ENCODE measurements at places on chromosomes 4 and X.
A peak's percentile ranks its signal among the peaks of the same experiment; 100 is the strongest.

- DNase-seq: peak; percentile 12
Measured at GRCh38 chr4:104490096-104490769, 4.5 kb downstream of the CXXC4 start.

GRCh38 chrX:112223391-112223790 lies 140.8 kb upstream of the TRPC5 start:
- no peak for DNase-seq

DNA sequence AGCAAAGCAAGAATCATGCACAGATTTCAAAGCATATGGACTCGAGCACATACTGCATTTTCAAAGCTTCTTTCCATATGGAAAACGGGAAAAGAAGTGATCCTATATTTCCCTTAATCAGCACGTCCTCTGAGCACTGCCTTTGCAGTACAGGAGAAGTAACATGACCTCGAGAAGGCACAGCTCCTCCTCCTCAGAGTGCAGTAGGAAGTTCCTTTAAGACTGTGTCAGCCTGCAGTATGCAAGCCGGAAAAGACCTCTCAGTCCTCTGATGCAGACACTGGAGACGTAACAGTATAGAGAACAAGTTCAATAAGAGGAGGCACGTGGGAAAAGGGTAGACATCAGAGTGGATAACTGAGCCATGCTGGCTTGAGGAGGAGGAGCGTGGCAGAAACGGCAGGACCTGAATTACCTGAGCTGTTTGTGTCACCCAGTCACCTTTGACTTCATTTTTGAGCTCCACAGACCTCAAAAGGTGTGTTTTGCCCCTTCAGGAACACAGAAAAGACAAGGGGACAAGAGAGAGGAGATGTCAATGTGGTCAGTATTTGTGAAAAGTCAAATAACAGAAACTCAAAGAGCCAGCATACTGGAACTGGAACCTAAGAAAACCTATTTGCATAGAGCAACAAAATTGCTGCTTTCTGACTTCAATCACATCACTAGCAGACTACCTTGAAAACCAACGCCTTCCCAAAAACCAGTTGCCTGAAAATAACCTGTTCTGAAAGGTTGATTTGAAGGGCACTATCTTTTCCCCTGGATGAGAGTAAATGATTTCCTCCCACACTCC lies 20.8 kb downstream of the IRF2 start:
- DNase-seq: no peak

DNA sequence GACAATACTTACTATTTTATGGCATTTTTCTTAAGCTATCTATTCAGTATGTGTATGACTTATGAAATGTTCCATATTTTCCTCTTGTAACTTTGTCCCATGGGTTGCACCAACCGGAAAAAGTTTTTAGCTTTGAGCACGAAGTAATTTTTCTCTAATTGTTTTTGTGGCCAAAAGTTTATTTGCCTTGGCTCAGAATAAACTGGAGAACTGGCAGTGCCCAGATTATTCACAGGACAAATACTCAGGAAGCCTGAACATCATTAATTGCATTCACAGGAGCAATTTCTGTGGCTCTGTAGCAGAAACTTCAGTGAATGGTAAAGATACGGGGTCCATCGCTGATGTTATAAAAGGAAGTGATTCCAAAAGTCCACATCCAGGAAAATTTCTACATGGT lies 184.5 kb downstream of the ARHGAP10 start:
- DNase-seq: no peak

- peak; percentile 2 for DNase-seq
Measured at GRCh38 chrX:106698693-106699092, 27.8 kb upstream of the RNF128 start.

GRCh38 chrX:2342874-2343273 lies 157.9 kb downstream of the DHRSX start:
- DNase-seq: no peak

DNA sequence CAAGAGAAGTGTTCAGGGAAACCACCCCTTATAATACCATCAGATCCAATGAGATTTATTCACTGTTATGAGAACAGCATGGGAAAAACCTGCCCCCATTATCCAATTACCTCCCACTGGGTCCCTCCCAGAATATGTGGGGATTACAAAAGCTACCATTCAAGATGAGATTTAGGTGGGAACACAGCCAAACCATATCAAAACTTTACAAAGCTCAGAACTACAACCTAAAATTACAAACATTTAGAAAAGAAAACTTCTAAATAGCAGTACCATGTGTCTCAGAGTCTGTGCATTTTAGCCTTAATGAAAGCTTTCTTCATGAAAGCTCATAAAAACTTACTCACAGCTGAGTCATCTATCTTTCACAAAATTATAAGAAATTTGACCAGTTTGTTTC lies 1442.8 kb upstream of the PCDH7 start:
- DNase-seq: no peak

- DNase-seq: no peak
Measured at GRCh38 chr4:42149004-42149403, 3.5 kb downstream of the BEND4 start.

DNA sequence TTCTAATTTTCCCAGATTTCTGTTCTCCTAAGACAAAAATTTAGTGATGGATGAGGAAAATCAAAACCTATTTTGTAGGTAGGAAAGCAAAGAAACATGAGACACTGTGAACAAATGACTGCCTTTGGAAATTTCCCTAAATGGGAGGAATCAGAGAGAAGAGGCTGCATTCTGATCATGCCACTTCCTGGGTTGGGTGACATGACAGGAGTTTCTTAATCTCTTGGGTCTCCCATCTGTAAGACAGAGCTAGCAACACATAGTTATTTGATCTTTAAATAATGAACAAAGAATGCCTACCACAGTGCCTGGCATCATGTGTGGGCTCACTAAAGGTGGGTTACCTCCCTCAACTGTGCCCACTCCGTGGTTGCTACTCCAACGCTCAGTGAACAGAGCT lies 57.1 kb downstream of the CCDC149 start:
- no peak for DNase-seq

- no peak for DNase-seq
Measured at GRCh38 chr4:95596676-95597075, 47.9 kb upstream of the UNC5C start.

- no peak for DNase-seq
Measured at GRCh38 chr4:40193578-40193977, 3.3 kb upstream of the RHOH start.

GRCh38 chr4:114472269-114473032 lies 126.2 kb upstream of the UGT8 start:
- DNase-seq: no peak

DNA sequence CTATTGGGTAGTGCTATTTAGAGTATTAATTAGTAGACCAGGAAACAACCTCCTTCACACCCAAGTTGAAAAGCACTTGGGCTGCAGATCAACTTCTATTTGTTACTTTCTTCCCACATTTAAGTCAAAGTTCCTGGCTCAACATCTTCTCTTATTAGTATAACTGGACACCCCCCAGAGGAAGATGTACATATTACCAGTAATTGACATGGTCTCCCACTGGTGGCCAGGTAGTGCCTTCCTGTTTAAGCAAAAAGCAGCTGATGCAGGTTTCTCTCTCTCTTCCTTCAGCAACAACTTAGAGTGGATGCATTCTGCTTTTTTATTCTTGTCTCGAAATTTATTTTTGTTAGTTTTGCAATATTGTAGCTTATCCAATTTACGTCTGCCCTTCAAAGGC lies 438.1 kb downstream of the GBA3 start:
- no peak for DNase-seq

DNA sequence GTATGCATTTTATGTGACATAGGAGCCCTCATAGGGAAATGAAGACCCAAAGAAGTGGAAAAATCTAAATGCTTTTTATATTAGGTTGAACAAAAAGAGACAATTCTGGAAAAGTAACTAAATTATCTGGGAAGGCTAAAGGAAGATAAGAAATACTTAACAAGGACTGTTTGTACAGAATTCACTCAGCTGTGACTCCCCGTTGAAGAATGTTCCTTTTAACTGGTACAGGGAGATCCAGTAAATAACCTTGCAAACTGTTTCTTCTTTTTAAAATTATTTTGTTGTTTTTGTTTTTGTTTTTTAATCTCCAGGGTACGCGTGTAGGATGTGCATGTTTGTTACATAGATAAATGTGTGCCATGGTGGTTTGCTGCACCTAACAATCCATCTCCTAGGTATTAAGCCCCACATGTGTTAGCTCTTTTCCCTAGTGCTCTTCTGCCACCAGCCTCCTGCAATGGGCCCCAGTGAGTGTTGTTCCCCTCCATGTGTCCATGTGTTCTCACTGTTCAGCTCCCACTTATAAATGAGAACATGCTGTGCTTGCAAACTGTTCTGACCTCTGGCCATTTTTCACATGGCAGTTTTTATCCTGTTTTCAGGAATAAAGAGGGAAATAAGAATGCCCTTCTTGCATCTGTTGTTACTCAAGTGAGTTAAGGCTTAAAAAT lies 81.7 kb downstream of the PWWP3B start:
- DNase-seq: no peak

DNA sequence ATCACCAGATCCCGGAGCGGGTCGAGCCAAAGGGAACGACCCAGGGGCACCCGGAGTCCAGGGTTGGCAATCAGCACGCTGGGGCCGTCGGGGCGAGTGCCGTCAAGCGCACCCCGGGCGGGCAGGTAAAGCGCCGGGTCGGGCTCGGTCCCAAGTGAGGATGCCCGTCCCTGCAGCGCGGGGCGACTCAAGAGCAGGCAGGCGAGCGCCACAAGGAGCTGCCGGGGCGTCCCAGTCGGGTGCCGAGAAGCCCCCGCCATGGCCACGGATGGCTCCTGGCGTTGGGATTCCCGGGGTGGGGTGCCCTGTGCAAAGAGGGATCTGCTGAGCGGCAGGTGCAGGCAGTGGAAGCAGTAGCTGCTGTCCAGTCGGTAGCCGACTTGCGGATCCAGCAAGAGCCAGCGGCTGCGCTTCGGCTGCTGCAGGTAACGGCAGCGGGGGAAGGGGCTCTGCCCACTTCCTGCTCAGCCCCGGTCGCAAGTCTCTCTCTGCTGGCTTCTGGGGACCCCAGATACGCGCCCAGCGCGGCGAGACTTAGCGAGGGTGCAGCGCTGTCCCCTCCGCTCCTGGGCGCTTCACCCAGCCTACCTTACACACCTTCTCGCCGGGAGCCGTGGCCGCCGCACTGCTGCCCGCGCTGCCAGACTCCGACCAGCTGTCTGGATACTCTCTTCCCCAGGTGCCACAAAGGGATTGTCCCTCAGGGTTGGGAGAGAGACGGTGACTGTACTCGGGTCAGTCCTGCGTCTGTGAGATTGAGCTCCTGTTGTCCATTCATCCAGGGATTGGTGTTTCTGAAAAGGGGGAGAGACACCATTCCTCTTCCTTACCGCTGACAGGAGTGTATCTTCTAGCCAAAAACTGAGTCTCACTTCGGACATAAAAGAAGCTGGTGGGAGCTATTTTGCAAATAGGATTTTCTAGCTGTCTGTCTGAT lies at the start of gene FREM3:
Gene FREM3 (minus strand): TSS at position 260 of the 937 bp plus-strand sequence. CDS start 0 bp downstream, at position 260.
- DNase-seq: peak; percentile 5

DNA sequence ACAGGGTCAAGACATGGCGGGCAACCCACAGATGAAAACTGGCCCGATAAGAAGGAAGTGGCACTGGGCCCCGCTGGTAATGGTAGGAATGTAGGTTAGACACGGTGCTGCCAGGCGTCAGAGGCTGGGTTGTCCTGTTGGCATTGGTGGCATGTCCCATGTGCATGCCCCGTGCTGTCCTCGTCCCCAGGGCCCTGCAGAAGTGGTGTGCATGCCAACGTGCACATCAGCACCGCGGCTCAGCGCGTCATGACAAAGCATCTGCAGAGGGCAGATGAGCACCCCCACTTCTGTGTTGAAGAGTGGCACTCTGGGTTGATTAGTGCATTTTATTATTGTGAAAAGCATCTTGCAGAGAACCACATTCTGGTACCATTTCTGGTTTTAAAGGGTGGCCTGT lies 35.6 kb downstream of the NELFA start:
- DNase-seq: no peak

GRCh38 chr4:166913926-166914325 lies 320.4 kb downstream of the SPOCK3 start:
- no peak for DNase-seq

- DNase-seq: no peak
Measured at GRCh38 chrX:97311066-97311778, 427.5 kb downstream of the RPA4 start.

DNA sequence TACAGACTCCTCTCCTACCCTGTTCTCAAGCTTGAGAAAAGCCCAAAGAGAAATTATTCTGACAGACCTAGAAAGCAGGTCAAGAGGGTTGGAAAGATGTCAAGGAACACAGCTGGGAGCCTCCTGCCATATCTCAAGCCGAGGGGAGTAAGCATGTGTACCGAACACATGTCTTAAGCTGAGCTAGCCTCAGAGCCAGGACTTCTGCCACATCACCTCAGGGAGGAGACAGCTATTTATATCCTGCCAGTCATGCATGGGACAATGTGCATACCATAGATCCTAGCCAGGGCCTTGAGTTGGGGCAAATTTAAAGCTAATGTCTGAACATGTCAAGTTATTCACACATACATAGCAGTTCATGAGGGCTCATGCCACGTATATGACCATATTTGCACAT lies 11.8 kb downstream of the TMEM31 start:
- no peak for DNase-seq

GRCh38 chrX:39418731-39419638 lies 617.7 kb downstream of the MID1IP1 start:
- DNase-seq: no peak

- DNase-seq: no peak
Measured at GRCh38 chr4:171812665-171813525, at the start of gene GALNTL6. TSS of gene GALNTL6 (plus strand) at chr4:171813404.

DNA sequence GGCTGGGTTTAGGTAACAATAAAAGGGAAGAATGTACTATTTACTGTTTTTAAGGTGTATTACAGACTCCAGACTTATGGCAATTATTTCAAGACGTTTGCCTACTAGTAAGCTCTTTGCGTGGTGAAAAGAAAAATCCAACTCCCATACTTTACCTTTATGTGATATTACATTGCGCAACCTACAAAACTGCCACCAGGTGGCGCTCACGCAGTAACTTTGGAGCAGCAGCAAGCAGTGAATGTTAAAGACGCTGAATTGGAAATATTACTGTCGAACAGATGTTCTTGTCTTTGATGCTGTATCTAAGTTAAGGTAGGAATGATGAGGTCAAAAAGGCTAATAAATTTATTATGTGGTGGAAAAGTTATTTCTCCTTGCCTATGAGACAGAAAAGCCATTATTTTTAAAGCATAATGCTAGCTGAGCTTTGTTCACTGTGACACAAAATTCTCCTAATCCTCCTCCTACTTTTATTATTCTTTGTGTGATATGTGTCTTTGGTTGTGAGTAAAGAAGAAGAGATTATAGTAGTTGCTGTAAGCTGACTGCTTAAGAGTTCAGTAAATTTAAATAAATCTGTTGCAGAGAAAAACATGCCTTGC lies 1099.8 kb upstream of the TENM3 start:
- DNase-seq: peak; percentile 46

- no peak for DNase-seq
Measured at GRCh38 chrX:99271641-99272040, 1138.4 kb downstream of the PCDH19 start.

GRCh38 chr4:11565899-11566298 lies 137.2 kb upstream of the HS3ST1 start:
- no peak for DNase-seq

Measured in urothelium cell line (cell line).